NCI-H187 (cell line): ENCODE measurements at places on chromosomes 5 and 9.

DNA sequence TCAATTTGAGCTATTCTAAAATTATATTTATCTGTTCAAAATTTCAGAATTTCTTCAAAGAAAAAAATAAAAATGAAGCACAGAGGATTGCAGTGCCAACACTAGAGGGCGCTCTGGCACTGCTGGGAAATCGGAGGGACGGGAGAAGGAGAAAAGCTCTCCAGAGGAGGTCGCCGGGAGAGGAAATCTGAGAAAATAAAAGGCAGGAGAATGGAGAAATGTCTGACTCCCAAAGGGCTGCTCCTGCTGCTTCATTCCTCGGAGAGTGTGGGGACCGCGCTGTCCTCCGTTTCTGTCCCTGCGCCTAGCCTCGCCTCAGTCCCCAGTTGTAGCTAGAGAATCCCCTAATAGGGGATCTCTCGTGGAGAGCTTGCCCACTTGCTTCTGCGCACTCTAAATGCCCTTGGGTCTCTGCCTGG is 40.0 kb upstream of the ARSB start:
- peak; percentile 29 for DNase-seq

- no peak for DNase-seq
Observed at GRCh38 chr5:135053278-135053677, 19.2 kb upstream of the PITX1 start.

DNA sequence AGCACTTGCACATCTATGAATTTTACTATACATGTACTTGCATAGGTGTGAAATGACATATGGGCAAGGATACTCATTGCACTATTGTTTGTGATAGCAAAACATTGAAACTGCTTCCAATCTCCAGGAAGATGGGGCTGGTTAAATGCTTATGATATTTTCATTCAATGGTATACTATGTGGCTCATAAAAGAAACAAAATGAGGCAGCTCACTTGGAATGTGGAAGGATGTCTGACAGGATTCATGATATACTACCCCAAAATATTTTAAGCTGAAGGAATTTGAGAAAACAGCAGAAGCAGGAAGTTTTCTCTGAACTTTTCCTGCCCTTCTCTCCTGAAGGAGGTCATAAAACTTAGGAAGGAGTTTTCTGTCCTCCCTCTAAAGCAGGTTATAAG is 99.6 kb upstream of the CAST start:
- DNase-seq: no peak

- no peak for DNase-seq
Observed at GRCh38 chr9:113541019-113541900, 77.7 kb downstream of the RGS3 start.

- DNase-seq: no peak
Observed at GRCh38 chr5:91296674-91297143, 86.4 kb downstream of the ARRDC3 start.

GRCh38 chr5:6540111-6540827 is 91.6 kb downstream of the UBE2QL1 start:
- DNase-seq: no peak

GRCh38 chr5:161751265-161751664 is 65.7 kb downstream of the GABRA6 start:
- DNase-seq: no peak

- DNase-seq: no peak
Observed at GRCh38 chr9:76700916-76701315, 63.3 kb upstream of the PCA3 start.

GRCh38 chr5:107090506-107090905 is 580.2 kb downstream of the EFNA5 start:
- DNase-seq: no peak

- no peak for DNase-seq
Observed at GRCh38 chr9:32989660-32990059, 11.8 kb downstream of the APTX start.

- no peak for DNase-seq
Observed at GRCh38 chr9:76373173-76373783, 20.9 kb downstream of the RFK start.

- DNase-seq: no peak
Observed at GRCh38 chr9:22463205-22463604, 16.6 kb downstream of the DMRTA1 start.

- DNase-seq: no peak
Observed at GRCh38 chr9:95107976-95108375, 209.5 kb downstream of the FANCC start.

DNA sequence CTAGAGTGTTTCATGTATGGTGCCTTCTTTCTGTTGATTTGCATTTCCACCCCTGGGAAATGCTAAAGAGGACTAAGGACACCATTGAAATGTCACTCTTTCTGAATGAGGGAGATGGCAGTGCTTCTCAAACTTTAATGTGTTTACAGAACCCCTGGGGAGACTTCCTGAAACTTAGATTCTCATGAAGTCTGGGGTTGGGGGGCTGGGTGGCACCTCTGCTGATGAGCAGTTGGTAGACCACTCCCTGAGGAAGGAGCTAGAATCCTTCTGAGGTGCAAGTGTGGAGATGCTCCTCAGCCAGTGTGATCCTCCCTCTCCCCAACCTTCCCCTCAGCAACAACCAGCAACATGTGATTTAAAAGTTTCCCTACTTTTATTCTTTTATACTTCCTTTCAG is 546.8 kb downstream of the LRRC70 start:
- no peak for DNase-seq

GRCh38 chr5:98308960-98309359 is 464.5 kb upstream of the RGMB start:
- no peak for DNase-seq

- no peak for DNase-seq
Observed at GRCh38 chr5:14853685-14854084, 17.9 kb downstream of the ANKH start.

DNA sequence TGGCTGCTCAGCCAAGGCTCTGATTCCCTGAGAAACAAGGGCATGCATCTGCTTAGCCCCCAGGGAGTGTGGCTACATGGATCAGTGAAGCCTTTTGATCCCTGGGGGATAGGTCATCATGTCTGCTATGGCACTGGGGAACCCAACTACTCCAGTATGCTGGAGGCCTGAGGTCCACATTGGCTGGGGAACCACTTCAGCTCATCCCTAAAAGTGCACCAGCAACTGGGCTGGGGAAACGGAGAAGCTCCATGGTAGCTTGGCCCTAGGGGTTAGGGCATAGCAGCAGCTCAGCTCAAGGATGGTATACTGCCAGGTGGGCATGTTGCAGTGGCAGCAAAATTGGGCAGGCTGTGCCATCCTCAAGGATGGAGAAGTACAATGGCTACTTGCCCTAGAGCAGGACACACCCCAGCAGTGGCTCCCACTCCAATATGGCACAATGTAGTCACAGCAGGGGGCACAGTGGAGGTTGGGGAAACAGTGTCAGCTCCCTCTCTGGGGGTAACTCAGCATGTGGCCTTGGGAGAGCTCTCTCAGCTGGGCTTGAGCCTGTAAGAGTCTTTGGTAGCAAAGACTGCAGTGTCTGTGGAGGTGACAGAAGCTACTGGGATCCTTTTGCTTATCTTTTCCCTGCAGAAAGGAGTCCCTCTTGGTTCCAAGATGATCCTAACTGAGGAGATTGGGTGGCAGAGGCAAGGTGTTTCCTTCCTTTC is 111.5 kb upstream of the FSTL4 start:
- no peak for DNase-seq

GRCh38 chr9:113148372-113148705 is 2.5 kb upstream of the SLC31A2 start:
- DNase-seq: no peak

- DNase-seq: no peak
Observed at GRCh38 chr5:173303878-173304590, 24.2 kb downstream of the STC2 start.

DNA sequence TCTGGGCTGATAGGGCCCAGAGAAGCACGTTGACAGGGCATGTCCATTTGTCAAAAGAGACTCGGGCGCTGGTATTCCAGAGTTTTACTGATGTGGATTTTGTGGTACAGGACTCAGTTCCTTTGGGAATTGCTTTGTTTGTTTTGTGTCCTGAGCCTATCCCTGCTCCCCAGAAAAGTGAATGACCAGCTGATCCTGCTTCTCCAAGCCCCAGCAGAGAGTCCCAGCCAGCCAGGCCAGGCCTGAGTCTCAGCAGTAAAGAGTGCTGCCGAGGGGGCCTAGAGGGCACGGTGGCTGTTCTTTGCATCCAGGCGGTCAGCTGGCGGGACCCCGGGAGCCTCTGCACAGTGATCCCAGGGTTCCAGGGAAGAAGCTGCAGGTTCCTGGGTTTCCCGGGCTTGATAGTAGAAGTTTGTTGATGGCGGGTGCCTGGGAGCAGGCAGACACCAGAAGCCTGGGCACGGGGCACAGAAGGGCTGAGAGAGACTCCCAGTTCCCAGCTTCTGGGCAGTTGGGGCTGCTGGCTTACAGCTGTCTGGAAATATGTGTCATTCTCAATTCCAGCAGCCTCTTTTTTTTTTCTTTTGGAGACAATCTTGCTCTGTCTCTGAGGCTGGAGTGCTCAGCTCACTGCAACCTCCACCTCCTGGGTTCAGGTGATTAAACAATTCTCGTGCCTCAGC is 8.7 kb downstream of the PRDM12 start:
- no peak for DNase-seq

- DNase-seq: no peak
Observed at GRCh38 chr9:79433703-79434102, 138.1 kb upstream of the TLE4 start.

DNA sequence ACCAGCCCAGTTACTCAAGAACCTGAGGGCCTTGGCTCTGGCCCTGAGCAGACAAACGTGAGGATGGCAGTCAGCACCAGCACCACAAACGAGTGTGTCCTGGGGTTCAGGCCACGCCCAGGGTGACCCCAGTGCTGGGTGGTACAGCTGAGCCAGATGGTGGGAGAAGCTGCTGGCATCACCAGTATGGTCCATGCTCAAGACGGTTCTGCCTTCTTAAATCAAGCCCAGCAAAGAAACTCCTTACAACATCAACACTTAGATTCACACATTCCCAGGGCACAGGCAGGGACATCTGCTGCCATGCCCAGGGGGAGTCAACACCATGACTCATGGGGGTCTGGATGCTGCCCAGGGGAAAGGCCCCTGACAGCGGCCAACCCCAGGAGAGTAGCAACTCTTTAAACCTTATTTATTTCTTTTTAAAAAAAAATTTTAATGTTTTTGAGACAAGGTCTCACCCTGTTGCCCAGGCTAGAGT is 31.3 kb downstream of the IPPK start:
- DNase-seq: no peak

DNA sequence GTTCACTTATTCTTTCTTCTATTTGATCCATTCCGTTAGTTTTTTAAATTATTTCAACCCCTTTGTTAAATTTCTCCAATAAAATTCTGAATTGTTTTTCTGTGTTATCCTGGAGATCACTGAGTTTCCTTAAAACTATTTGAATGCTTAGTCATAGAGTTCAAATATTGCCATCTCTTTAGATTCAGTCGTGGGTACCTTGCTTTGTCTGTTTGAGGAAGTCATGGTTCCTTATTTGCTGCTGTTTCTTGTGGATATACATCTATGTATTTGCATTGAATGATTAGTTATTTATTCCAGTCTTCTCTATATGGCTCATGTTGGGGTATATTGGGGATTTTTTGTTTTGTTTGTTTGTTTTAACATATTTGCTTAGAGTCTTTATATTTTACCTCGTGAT is 80.6 kb downstream of the HINT1 start:
- DNase-seq: no peak

DNA sequence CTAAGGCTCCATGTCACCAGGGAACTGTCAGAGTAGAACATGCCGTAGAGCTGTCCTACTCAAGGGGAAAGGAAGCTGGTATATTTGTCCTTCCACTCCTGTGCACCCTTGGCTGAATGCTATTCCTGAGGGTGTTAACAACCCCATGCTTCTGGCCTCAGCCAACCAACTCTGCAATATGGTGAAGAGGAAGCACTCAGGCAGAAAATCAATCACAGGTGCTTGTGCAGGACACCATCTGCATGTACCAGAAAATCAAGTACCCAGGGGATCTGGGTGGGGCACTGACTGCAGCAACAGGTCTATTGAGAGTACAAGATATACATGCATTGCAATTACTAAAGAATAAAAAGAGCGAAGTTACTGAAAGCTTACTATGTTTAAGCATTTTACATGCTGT is 51.4 kb upstream of the NEK6 start:
- peak; percentile 54 for DNase-seq

DNA sequence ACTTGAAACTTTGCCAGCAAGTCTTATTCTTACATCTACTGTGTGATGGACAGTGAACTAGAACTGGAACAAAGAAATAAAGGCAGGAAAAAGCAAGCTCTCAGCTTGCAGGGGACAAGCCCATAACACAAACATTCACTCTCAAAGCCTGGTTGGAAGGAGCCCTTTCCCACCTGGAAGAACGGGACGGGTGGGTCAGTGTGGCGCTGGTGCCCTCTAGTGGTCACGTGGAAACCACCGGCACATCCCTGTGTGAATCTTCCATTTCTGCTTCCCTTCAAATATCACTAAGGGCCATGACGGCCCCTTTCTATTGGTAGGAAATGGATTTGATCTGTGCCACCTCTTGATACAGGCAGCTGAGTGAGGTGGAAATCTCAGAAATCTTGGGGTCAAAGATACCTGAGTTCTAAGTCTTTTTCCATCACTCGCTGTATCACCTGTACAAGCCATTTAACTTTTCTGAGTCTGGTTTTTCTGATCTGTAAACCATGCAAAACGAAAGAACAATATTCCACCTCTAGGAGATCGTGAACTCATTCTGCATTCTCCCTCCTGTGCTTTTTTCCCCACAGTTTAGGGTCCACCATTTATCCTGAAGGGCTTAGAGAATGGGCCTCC is 211.6 kb downstream of the MSX2 start:
- DNase-seq: peak; percentile 58

GRCh38 chr9:4222357-4222756 is 77.5 kb downstream of the GLIS3 start:
- DNase-seq: no peak

- no peak for DNase-seq
Observed at GRCh38 chr5:60086583-60086982, 193.1 kb upstream of the PDE4D start.

- no peak for DNase-seq
Observed at GRCh38 chr5:135127439-135128240, 93.6 kb upstream of the PITX1 start.

DNA sequence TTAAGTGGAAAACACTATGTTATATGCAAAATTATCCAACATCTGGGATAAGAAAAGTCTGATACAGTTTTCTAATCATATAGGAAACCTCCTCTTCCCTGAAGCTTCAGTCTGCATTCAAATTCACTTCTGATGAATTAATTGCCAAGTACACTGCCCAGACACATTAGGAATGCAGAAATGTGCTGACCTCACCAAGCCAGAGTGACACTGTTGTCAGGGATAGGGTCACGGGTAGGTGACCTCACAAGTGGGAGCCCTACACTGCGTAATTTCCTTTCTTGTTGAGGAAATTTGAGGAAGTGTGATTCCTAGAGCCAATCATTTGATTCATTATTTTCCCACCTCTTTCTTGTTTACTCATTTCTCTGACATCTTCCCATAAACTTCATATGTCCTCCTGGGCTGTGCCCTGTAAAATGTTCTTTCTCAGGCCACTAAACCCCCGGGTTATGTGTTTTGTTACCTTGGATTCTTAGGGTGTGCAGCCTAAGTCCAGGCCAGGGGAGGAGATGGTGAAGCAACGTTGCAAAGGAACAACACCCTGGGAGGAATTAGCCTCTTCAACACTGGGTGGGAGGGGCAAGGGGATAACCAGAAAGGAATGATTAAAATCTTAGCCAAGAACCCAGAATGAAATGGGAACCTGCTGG is 411.9 kb downstream of the MTRR start:
- DNase-seq: no peak
